ENCODE measurements at places on chromosomes 11 and 22. TPM values are rescaled to one million over a fixed set of nuclear protein-coding genes. Genes with fewer than 3 reads are reported as not detected.

DNA sequence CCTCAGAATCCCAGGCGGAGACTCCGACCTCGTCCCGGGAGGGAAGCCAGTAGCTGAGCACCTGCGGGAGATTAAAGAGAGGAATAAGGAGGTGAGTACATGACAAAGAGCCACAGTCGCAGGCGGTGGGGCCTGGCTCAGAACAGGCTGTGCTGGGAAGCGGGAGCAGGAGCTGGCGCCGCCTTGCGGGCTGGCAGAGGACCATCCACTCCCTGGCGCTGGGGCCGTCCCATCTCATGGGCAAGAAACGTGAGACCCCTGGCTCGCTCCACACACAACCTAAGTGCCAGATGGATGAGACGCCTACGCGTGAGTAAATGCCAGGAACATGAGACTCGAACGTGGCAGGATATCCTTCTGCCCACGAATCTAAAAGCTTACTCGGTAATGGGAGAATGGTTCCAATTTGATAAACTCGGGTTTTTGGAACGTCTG, 6.3 kb downstream of the CEND1 start:
- H3K36me3 ChIP-seq = peaks cover 3% of the 10 kb centered on the region
- peak; percentile 73 for DNase-seq
- peaks cover 7% of the 10 kb centered on the region for H3K4me1 ChIP-seq
- H3K27ac ChIP-seq = no peak overlapping the region
- no peak overlapping the region for H3K4me3 ChIP-seq
- H3K27me3 ChIP-seq = no peaks in the 10 kb centered on the region

GRCh38 chr11:3860375-3860774, 4.9 kb downstream of the STIM1 start:
- no peak overlapping the region for H3K4me3 ChIP-seq
- no peak overlapping the region for H3K27ac ChIP-seq
- no peaks in the 10 kb centered on the region for H3K36me3 ChIP-seq
- H3K4me1 ChIP-seq = peaks cover 28% of the 10 kb centered on the region
- H3K27me3 ChIP-seq = no peaks in the 10 kb centered on the region

GRCh38 chr11:76947190-76947589, 86.5 kb downstream of the ACER3 start:
- no peak overlapping the region for H3K4me3 ChIP-seq
- H3K27me3 ChIP-seq = no peaks in the 10 kb centered on the region
- no peak for DNase-seq
- peaks cover 12% of the 10 kb centered on the region for H3K36me3 ChIP-seq
- H3K4me1 ChIP-seq = peaks cover 2% of the 10 kb centered on the region

DNA sequence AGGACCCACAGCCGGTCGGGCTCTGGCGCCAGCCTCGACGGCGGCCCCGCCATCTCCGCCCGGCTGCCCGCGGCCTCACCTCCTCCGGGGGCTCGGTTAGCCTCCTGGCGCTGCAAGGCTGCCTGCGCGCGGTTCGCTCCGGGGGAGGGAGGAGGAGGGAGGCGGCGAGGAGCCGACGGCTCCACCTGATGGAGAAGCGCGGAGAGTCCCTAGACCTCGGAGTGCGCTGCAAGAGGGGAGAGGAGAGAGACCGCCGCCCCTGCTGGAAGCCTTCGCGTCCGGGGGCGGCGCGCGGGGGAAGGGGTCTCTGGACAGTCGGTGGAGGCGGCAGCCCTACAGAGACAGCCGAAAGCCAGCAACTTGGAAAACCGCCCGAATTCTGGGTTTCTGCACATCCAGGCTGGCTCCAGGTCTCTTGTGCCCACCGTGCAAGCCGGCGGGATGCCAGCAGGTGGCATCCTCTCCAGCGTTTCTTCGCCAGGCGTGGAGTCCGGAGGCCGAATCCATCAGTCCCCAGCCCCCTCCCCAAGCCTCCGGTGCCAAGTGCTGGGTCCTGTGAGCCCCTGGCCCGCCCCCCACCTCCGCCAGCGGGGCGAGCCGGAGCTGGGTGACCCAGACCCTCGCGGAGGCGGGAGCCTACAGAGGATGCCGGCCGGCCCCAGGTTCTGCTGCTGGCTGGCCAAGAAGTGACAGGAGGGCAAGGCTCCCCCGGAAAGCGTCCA, 2.9 kb upstream of the KIRREL3 start:
- peaks cover 43% of the 10 kb centered on the region for H3K27me3 ChIP-seq
- H3K36me3 ChIP-seq = no peaks in the 10 kb centered on the region
- peak; percentile 37 for DNase-seq
- peak overlapping the region; percentile 30 for H3K4me3 ChIP-seq
- no peaks in the 10 kb centered on the region for H3K4me1 ChIP-seq
- H3K27ac ChIP-seq = no peak overlapping the region

- H3K27ac ChIP-seq = no peak overlapping the region
- peaks cover 15% of the 10 kb centered on the region for H3K36me3 ChIP-seq
- no peaks in the 10 kb centered on the region for H3K27me3 ChIP-seq
- no peak for DNase-seq
- no peak overlapping the region for H3K4me3 ChIP-seq
- H3K4me1 ChIP-seq = peaks cover 21% of the 10 kb centered on the region
Observed at GRCh38 chr11:94837317-94837716, 69.2 kb downstream of the AMOTL1 start.

DNA sequence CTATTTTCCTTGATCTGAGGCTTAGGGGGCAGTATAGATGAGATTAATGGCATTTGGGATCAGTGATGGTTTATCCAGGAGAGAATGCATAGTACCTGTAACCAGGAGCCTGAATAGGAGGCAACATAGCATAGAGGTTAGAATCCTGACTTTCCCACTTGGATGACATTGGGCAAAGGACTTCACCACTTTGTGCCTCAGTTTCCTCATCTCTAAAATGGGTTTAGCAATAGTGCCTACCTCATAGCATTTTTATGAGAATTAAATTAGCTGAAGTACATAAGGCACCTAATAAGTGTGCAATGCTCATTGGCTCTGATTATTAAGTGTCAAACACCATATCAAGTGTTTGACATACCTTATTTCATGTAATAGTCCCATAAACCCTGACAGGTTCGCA, 30.8 kb downstream of the CD44 start:
- H3K4me3 ChIP-seq = no peak overlapping the region
- no peak for DNase-seq
- H3K4me1 ChIP-seq = peaks cover 18% of the 10 kb centered on the region
- H3K27me3 ChIP-seq = peaks cover 60% of the 10 kb centered on the region
- H3K27ac ChIP-seq = no peak overlapping the region

DNA sequence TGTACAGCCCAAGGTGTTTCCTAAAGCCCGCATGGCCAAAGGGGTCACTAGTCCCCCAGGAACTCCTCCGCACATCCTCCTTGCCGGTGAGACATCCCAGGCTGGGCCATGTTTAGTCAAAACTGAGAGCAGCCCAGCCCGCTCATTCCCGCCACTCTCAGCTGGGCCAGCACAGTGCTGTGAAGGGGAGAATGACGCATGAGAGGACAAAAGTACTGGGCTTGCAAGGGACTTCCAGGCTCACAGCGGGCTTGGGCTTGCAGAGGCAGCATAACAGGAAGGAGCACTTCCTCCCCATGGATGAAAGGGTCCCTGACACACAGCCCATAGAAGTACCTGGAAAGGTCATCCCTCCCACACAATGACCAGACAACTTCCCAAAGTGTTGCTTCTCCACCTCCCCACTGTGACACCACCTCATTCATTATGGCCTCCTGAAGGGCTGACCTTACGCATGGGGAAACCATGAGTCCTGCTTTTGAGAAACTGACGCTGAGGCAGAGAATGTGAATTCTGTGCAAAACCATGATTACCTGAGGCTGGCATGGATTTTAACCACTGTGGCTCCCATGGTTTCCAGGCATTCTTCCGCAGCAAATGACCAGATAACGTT, 19.1 kb downstream of the ETS1 start:
- H3K4me3 ChIP-seq = no peak overlapping the region
- peaks cover 7% of the 10 kb centered on the region for H3K4me1 ChIP-seq
- no peak overlapping the region for H3K27ac ChIP-seq
- no peak for DNase-seq

- peaks cover 11% of the 10 kb centered on the region for H3K27me3 ChIP-seq
- peak; percentile 46 for DNase-seq
- peak overlapping the region; percentile 95 for H3K27ac ChIP-seq
- peaks cover 15% of the 10 kb centered on the region for H3K4me1 ChIP-seq
- H3K36me3 ChIP-seq = no peaks in the 10 kb centered on the region
- peak overlapping the region; percentile 77 for H3K4me3 ChIP-seq
Observed at GRCh38 chr11:95149651-95150364, 60.2 kb downstream of the ENDOD1 start.

- no peak overlapping the region for H3K4me3 ChIP-seq
- peaks cover 1% of the 10 kb centered on the region for H3K4me1 ChIP-seq
Observed at GRCh38 chr11:83471831-83472727, 185.9 kb upstream of the CCDC90B start.

- no peak for DNase-seq
- no peaks in the 10 kb centered on the region for H3K4me1 ChIP-seq
- H3K36me3 ChIP-seq = no peaks in the 10 kb centered on the region
- H3K27me3 ChIP-seq = peaks cover 6% of the 10 kb centered on the region
- H3K4me3 ChIP-seq = no peak overlapping the region
Observed at GRCh38 chr11:11760838-11761237, 80.9 kb upstream of the USP47 start.

APOA5 gene
- total RNA-seq = not detected

FOLH1 gene
- total RNA-seq = not detected

DEPDC5 gene
- 33.0 TPM for total RNA-seq

IL18 gene
- 2.9 TPM for total RNA-seq

GPR83 gene
- 0.62 TPM for total RNA-seq
